ENCODE measurements at places on chromosomes 12 and 14.

DNA sequence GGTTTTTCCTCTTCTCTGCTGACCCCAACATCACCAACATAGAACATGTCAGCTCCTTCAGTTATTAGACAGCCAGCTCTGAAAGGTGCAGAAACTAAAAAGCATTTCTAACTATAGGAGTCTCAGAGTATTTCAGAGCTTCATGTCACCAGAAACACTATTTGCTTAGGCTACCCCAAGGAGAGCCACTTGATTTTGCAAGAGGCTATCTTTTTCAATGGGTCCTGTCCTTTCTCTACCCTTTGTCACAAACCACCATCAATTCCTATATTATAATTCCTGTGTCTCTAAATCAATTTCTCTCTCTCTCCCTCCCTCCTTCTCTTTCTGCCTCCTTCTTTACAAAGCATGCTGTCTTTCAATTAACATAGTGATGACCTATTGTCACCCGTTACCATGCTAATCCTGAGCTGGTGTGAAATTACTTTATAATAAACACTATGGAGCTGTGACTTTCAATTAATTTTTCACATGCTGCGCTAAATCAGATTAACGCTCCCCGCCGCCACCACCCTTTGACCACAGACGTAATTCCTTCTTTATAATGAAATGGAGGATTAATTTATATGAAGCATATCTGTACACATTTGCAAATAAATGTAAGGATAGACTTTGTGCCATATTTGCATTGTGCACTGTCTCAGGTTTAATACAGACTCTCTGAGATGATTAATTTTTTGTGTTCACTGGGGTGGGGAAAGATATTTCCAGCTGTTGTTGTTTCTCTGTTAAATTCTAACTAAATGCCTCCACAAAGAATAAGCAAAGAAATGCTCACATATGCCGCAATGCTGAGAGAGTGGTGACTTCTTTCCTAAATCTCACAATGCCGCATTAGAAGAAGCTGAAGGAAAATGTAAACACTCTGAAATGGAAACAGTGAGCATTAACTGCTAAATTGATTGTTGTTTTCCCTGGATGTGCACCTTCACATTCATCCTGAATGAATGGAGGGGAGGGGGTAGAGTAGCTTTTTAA lies 418.6 kb downstream of the PDZRN4 start:
- DNase-seq, result no peak

DNA sequence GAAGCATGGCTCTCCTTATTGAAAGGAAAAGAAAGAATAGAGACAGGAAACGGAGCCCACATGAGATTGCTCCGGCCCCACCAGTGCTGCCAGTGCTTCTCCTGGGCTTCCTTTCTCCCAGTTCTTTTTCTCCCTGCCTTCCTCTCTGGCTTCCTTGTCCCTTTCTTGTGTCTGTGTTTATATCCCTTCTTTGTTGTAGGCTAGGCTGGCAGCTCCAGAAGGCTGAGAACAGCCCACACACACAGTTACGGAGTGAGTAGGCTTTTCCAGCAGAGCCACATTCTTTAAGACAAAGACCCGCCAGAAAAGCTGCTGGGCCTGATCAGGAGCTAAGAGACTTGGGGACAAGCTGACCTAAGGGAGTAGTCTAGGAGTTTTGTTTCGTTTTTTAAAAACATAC lies 13.0 kb downstream of the CIPC start:
- DNase-seq, result no peak

- DNase-seq, result no peak
Observed at GRCh38 chr12:107557589-107558100, 128.0 kb upstream of the PWP1 start.

GRCh38 chr12:95096852-95097251 lies 23.4 kb upstream of the NR2C1 start:
- DNase-seq, result no peak

DNA sequence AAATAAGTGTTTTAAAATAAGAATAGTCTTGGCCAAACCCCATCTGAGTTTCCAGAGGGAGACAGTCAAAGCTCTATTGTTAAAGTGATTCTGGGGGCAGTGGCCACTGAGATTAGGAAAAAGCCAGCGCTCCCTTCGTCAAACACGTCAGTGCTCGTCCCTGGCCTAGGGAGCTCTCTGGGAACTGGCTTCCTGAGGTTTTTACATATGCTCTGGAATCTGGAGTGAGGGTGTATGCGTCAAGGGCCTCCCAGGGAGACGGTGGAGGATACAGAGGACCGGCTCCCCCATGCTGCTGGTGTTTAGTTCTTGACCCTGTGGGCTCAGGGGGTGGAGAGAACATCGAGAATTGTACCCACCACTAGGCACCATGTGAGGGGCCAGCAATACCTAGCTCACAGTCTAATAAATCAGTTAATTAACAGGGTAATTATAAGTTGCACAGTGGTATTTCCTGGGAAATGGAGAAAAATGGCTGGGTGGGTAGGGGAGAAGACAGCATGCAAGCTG lies 87.0 kb downstream of the SLC25A47 start:
- no peak for DNase-seq

- DNase-seq, result no peak
Observed at GRCh38 chr14:104467641-104468040, 111.9 kb upstream of the C14orf180 start.
